Foreskin keratinocyte (primary cell): ENCODE measurements at places on chromosomes 11 and 22.

DNA sequence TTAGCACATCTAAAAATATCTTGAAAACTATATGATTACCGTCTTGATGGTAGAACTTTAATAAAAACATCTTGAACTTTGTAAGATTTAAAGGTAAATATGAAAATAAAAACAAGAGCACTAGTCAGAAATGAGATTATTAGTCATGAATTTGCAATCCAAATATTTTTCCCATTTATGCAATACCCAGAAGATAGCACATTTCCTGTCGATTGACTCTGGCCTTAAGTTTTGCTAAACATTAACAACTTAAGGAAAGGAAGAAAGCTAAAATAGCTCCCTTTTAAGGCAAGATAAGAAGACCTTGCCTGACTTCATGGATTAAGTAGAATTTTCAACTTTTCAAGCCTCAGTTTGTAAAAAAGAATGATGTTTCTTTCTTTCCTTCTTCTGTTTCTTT lies 1374.7 kb upstream of the RAG2 start:
- DNase-seq, result no peak

- no peak for DNase-seq
Observed at GRCh38 chr11:117549417-117549816, 221.8 kb downstream of the CEP164 start.

DNA sequence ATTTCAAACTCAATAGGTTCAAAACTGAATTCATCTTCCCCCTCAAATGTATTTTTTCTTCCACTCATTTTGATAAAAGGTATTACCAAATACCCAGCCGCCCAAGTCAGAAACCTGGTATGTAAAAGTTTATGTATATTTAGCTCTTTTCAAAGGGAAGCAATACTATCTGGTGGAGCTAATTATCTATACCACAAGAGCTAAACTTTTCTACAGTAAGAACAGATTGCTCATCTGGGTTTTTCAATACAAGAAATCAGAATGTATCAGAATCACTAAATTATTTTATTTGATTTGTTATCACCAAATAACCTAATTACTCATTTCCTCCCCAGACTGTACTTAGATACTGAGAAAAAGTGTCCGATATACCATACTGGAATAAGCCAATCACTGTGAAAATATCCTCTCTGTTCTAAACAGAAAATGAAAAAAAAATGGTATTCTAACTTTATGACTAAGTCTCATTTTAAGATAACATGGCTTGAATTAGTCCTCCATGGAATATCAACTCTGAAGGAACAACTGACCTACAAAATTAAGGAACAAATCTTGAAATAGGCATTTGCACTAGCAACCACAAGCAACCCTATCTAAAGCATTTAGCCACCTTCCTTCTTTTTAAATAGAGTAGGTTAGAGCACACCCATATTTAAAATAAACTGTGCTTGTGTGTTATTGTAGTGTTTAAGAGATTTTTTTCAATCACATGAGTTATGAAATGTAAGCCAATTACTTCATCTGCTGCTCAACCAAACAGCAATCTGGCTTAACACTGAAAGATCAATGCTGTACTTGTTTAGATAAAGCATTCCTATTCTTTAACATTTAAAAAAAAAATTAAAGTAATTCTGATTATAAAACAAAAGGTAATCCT lies 35.0 kb downstream of the RDX start:
- no peak for DNase-seq

- DNase-seq, result no peak
Observed at GRCh38 chr11:102914238-102915043, 39.7 kb upstream of the MMP12 start.

GRCh38 chr11:118628432-118628831 lies 21.0 kb downstream of the PHLDB1 start:
- DNase-seq, result no peak

DNA sequence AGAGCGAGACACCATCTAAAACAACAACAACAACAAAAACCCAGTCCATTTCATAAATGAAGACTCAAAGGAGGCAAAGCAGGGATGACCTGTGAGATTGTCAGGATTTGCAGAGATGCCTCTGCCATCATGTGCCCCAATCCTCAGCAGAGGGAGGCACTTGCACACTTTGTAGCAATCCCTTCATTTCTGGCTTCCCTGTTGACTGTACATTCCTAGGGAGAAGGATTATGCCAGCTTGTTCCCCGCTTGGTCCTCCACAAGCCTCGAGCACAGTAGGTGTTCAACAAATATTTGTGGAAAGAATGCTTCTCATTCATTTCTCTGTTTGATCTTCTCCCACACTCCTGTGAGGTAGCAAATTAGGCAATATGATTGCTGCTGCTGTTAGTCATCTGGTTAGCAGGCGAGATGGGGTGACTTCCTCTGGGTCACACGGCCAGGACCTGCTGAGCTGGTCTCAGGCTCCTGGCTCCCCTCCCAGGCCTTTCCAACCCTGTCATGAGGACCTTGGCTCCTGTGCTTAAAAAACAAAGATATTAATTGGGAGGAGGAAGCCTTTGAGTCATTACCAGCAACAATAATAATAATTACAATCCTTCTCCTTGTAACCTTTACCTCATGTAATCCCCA lies 34.1 kb downstream of the LIF start:
- DNase-seq, result peak; percentile 94

DNA sequence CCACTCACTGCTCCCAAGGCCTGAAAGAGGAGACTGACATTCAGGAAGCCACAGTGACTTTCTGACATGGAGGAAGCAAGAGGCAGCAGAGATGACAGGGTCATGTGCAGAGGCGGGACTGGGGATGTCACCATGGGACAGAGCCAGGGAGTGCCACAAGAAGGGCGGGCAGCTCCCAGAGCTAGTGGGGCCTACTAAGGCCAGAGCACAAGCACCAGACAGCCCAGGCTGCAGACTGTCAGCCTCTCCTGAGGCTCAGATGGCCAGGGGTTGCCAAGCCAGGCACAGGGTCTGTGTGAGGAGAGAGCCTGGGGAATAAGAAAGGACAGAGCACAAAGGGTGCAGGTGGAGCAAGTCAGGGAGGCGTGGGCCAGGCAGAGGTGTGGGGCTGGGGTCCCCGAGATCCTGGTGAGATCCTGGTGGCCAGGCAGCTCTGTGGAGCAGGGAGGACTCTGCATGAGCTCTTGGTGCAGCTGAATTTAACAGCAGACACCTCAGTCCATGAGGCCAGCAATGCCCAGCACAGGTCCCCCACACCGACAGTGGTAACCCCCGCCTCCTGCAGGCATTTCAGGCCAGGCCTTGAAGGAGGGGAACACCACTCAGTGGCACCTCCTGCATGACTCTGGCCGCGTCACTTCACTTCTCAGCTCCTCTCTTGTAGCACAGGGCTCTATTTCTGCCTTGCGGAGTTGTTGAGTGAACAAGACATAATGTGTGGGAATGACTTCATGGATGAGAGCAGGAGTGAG lies 52.3 kb downstream of the SGSM3 start:
- no peak for DNase-seq

GRCh38 chr22:26409719-26410335 lies 19.2 kb upstream of the ASPHD2 start:
- DNase-seq, result no peak

GRCh38 chr11:92656783-92657182 lies 312.7 kb upstream of the MTNR1B start:
- DNase-seq, result no peak

DNA sequence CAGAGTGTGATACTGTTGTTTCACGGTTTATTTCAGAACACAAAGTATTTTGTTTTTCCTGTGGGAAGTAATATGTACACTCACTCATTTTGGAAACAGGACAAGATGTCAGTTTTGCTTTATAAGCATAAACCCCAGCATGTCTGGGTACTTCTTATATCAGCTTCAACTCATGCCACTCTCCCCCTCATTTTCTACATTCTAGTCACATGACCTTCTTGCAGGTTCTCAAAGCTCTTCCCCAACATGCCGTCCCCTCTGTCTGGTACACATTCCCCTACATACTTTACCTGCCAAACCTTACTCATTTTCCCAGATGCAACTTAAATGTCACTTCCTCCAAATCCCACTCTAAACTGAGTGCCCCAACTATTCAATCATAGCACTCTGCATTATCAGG lies 1.6 kb upstream of the CTR9 start:
- no peak for DNase-seq

- DNase-seq, result no peak
Observed at GRCh38 chr11:60528934-60529333, 13.7 kb downstream of the MS4A13 start.

DNA sequence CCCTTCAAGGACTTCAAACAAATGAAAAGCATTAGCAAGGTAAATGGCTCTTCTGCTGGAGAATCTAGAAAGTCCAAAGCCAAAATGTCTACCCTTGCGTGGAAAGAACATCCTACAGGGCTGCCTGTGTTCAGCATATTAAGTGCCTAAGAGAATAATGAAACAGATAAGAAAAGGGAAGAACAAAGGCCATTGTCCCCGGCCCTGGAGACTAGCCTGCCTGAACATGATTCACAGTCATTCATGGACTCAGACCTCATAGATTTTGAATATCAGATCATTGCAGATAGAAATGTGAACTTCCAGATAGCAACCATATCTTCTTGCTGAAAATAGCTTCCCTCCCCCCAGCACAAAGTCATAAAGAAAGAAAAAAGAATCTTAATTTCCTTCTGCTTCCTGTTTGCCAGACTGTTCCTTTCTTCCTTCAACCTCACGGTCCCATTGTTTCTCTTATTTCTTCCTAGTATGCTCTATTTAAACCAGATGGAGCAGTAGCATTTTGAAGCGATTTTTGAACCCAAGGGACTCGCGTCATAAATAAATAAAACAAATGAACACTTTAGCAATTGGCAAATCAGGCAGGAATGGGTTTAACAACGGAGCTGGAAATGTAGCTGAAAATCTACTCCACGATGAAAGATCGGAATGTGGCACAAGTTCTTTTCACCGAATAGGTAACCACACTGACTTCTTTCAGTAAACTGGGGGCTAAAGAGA lies 408.2 kb upstream of the CCDC90B start:
- peak; percentile 11 for DNase-seq

DNA sequence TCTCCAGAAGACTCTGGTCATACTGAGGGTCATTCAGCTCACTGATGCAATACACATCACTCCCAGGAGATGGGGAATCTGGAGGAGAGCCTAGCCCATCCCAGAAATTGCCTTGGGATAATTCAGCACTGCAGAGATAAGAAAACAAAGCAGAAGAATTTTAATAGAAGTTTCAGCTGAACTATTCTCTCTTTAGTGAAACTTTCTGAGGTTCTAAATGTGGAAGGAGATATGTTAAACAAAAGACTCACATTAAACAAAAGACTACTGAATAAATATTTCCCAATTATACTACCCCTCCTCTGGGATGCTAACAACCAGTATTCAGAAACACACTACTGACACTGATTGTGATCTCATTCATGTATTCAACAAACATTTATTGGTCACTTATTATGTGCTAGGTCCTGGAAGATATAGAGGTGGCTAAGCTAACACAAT lies 47.8 kb downstream of the C2CD3 start:
- no peak for DNase-seq

DNA sequence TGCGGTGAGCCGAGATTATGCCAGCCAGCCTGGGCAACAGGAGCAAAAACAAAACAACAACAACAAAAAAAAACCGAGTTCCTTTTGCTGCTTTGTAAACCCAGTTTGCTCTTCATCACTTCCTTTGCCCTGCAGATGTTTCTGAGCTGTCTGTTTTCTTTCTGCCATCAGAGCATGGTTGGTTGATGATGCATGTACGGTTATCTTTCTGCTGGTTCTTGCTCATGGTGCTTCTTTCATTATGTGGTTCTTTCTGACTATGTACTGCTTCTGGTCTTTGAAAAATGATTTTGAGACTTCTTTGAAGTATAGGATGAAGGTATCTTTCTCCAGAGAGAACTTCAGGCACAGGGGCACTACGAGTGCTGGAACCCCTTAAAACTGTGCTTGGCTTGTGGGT lies 13.2 kb downstream of the TANGO2 start:
- DNase-seq, result no peak
